Activated T-cell treated with anti-CD3 and anti-CD28 coated beads for 48 hours (primary cell): ENCODE measurements at places on chromosomes 12 and 14.
A peak's percentile ranks its signal among the peaks of the same experiment; 100 is the strongest.

GRCh38 chr14:54138024-54138353 is 181.4 kb upstream of the BMP4 start:
- no peak for DNase-seq

DNA sequence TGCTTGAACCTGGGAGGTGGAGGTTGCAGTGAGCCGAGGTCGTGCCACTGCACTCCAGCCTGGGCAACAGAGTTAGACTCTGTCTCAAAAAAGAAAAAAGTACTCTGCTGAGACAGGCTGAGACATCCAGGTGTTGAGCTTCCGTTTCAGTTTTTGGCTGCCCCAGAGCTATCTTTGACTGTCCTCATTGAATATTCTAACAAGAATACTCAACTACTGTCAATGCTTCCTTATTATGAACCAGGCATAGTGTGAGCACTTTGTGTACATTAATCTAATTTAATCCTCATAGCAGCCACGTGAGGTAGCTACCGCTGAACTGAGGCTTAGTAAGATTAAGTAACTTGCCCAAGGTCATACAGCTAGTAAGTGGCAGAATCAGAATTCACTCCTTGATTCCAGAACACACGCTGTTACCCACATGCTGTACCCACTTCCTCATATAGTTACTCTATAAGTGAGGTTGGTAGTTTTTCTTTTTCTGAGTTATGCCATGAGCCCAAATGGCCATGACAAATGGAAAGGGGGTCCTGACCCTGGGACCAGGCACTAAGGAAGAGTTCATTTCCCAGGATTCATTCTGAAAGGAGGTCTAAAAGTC is 11.3 kb downstream of the ALDH1L2 start:
- DNase-seq, result no peak

DNA sequence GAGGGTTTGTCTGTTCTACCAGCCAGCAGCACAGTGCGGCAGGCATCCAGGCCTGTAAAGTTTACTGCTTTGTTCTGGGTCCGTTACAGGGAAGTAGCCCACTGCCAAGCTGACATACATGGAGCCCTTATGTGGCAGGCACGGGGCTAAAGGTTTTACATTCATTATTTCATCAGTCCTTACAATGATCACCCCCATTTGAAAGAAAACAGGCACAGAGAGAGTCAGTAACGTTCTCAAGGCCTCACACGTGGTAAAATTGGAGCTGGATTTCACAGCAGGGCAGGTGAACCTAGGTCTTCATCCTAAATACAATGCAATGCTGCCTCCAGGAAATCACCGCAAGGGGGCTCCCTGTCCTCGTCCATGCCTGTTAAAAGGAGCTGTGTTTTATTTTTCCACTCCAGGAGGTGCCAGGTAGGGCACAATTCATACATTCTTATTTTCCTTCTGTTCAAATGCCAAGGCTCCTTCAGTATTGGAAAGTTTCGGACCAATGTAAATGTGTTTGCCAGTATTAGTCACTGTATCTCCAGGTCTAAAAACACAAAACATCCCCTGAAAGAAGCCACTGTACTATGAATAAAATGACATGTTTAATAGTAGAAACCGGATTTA is 172.2 kb upstream of the GZMB start:
- peak; percentile 15 for DNase-seq

GRCh38 chr14:76961631-76962302 is 66.7 kb downstream of the IRF2BPL start:
- peak; percentile 96 for DNase-seq

GRCh38 chr14:105018414-105018813 is 2.5 kb downstream of the CDCA4 start:
- DNase-seq, result no peak

DNA sequence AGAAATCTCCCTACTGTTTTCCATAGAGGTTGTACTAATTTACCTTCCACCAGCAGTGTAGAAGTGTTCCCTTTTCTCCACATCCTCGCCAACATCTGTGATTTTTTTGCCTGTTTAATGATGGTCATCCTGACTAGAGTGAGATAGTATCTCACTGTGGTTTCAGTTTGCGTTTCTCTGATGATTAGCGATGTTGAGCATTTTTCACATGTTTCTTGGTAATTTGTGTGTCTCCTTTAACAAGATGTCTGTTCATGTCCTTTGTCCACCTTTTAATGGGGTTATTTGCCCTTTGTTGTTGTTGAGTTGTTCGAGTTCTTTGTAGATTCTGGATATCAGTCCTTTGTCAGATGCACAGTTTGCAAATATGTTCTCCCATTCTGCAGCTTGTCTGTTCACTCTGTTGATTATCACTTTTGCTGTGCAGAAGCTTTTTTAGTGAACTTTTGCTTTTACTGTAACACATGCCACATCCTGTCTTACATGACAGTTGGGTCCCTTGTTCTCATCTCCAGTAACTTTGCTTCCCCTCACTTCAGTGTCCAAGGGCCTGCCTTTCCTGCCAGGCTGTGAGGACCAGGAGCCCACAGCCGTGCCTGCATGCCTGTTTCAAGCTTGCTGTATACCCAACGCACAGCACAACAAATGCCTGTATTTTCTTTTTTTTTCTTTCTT is 64.9 kb downstream of the SPRING1 start:
- no peak for DNase-seq

- DNase-seq, result peak; percentile 18
These were observed 36.5 kb upstream of the DYNC1H1 start for GRCh38 chr14:101927859-101928258.

DNA sequence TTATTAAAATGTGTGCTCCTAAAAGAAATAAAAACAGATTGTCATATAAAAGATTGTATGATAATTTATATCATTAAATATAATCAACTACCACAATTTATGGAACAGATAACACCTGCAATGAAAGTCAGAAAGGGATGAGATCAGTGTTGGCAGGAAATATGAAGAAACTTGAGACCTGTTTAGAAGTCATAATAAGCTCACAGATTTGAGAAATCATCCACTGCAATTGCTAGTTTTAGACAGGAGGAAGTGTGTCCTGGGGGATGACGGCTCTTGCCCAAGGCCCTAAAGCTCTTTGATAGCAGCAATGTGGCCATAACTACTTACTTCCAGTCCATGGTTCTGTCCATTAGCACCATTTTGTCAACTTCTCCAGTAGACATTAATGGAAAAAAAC is 122.8 kb upstream of the SOX5 start:
- no peak for DNase-seq

- DNase-seq, result no peak
These were observed 11.1 kb downstream of the BAG5 start for GRCh38 chr14:103551338-103551762.

GRCh38 chr14:77065851-77066577 is 32.0 kb upstream of the CIPC start:
- no peak for DNase-seq

- no peak for DNase-seq
These were observed 48.5 kb downstream of the TBK1 start for GRCh38 chr12:64500394-64500793.

DNA sequence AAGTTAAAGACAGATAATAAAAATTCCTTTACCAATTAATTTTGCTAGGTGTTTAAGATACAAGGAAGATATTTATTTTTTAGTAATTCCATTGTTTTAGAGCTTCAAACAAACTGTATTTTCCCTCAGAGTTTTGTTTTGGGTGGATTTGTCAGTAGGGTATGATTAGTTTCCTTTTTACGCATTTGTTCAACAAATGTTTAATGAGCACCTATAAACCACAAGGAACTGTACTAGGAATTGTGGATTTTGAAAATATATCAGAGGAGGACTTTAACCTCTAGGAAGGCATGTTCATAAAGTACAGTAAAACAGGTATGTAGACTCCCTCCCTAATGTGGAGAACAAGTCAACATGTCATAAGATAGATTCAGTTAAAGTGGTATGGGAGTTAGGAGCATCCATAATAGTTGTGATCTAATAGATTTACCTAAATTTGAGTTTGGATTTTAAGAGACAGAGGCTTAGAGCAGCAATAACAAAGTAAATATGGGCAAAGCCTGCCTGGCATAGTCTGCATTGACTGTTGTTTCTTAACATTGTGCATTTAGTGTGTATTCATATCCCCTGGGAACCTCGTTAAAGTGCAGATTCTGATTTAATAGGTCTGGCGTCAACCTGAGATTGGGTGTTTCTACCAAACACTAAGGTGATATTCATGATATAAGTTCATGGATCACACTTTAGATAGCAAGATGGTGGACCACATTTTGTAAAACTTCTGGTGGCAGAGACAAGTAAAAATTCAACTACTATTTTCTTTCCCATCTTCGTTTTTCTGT is 232.0 kb downstream of the ERC1 start:
- DNase-seq, result no peak

- no peak for DNase-seq
These were observed 115.6 kb downstream of the PLEKHA5 start for GRCh38 chr12:19245106-19245505.

- DNase-seq, result no peak
These were observed 187.2 kb upstream of the NEDD1 start for GRCh38 chr12:96719660-96720362.

DNA sequence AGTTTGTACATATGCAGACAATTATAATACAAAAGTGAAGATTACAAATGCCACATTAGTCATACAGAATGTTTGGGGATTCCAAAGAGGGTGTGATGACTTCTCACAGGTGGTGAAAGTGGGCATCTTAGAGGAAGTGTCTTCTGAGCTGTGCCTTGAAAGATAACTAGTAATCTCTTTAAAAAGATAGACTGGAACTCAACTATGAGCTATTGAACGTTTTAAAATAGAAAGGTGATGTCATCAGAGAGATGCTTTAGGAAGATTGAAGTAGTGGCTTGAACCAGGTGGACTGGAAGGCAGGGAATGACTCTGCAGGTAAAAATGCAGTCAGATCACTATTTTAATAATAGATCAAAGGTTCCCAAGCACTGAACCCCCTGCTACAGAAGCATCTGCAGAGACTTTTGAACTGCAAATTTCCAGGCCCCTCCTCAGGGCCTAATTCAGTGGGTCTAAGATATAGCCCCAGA is 50.3 kb downstream of the SYT1 start:
- no peak for DNase-seq

DNA sequence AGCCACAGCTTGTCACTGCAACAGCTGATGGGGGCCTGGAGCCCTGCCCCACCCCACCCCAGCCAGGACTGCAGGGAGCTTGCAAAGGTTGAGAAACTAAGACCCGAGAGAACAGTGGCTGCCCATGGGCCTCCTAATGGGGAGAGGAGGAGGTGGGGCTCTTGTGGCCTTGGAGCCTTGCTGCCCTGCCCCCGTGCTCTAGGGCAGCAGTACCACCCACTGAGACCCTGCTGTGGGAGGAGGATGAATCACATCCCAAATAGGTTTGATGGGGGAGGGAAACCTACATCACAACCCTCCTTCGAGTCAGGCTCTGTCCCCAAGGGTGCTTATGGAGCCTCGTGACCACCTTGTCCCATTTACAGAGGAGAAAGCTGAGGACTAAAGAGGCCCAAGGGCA is 15.9 kb downstream of the HHIPL1 start:
- no peak for DNase-seq

DNA sequence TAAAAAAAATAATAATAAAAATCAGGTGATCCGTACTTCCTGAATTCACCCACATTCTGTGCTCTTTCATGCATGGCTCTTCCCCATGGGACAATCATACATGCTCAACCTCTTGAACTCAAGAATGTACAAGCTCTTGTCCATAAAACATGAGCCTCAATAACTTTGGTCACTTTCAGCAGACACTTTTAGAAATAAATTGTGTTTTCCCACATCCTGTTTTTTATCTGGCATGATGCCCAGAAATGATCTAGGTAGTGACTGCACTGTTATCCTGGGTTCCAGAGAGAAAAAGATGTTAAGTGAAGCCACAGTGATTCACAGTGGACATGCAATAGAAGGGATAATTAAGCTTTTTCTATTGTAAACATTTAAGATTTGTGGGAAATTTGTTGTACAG is 537.6 kb upstream of the TMEM132C start:
- no peak for DNase-seq

- no peak for DNase-seq
These were observed 58.9 kb downstream of the DDX51 start for GRCh38 chr12:132085291-132085635.

DNA sequence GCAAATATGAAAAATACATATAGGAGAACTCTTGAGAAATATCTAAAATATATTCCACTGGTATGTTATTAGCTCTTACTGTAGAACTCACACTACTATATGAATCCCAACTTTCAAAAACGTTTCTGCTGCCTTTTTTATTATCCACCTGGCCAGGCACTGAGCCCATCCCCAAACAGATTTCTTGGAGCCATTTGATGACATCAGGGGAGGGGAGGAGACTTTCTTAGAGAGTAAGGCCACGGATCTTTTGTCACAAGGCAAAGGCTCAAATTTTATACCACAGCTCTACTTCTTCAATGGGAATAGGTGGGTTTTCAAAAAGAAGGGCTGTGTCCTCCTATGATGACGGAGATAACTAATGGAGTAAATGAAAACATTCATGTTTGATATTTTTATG is 83.0 kb downstream of the SLC25A21 start:
- DNase-seq, result no peak

DNA sequence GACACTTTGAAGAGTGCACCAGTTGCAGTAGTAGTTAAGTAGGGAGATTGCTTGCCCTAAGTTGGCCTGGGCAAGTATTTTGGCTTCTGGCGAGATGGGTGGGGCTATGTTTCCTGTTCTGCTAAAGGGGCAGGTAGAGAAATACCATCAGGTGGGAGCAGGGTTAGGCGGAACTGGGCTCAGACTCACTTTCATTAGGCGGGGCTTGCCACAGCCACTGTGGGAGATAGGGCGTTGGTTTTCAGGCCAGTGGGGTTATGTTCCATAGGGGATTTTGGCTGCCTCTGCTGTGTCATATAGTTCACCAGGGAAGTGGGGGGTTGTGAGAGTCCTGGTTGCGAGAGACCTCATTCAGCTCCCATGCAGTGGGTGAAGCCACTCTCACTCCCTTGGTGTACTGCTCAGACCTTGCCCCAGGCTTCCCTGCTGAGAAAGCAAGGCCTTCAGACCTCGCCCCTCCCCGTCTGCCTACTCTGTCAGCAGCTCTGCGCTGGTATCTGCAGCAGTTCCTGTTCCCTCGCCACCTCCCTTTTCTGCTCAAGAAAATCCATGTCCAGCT is 43.3 kb downstream of the AEBP2 start:
- peak; percentile 52 for DNase-seq

DNA sequence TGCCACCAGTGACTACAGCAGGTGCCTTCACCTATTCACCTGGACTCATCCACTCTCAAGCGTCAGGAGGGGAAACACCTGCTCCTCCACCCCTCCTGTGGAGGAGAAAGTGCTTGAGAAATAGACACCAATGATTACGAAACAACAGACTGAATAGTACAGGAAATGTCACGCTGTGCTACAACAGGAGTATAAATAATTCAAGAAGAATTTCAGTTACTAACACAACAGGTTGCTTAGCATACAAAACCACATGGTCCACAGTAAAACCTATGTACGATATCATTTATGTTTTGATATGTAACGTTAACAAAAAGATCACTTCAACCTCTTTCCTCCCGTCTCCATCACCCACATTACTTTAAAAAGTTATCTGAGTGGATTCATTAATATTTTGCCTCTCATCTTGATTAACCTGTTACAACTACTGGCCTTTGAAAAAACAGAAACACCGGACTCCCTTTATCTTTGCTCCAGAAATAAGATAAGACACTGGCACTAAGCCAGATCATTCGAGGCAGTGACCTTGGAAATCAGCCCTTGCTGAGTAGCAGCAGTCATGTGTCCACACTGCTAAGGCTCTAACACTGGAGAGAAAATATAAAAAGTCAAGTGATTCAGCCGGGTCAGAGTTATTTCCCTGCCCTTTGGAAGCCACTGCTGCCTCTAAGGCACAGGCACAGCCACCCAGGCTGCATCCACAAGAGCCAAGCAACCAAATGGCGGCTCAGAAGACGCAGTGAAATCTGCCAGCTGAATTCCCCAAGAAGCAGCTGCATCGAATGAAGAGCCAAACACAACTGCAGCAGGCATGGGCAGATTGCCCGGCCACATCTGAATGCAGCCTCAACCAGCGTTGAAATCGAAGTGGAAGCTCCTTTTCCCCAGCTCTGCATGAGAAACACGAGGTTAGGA is 40.9 kb downstream of the NT5DC3 start:
- DNase-seq, result no peak
